ENCODE measurements at places on chromosomes 7 and 10.

GRCh38 chr10:67621834-67622233, 74.2 kb downstream of the CTNNA3 start:
- no peak for DNase-seq

- no peak for DNase-seq
Observed at GRCh38 chr7:71384094-71384493, 252.2 kb downstream of the GALNT17 start.

- no peak for DNase-seq
Observed at GRCh38 chr10:103696094-103696410, 159.3 kb downstream of the SH3PXD2A start.

DNA sequence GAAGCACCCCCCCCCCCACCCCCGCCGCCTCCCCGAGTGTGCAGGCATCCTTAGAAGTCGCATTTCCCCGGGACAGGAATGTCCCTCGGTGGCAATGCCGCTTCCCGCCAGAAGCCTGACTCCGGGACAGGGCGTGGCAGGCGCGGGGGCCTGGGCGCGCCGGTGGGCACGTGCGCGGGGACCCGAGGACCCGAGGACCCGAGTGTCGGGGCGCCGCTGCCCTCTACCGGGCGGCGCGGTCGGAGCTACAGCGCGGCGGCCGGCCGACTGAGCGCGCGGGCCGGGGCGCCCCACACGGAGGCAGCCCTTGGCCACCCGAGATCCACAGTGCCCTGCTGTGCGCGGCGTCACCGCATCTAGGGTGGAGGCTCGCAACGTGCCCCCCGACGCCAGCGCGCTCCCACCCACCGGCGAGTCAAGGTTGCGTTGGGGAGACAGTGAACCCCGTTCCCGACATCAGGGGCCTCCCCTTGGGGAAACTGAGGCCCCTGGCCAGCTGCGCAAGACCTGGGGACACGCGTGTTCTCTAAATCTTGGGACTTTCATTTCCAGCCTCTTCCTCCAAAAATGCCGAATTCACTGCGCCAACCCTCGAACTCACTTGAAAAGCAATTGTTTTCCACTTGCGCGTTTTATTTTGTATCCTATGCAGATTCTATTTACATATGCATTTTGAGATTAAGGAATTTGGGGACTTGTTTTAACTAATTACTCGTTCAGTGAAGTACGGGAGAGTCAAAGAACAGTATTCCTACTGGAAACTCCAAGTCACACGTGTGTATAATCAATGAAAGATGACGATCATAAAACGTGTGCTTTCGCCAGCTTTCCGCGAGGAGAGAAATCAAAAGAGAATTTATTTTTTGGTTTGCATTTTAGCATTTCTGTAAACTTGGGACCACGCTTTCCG, 3.1 kb upstream of the CUX1 start:
- DNase-seq, result peak; percentile 66

DNA sequence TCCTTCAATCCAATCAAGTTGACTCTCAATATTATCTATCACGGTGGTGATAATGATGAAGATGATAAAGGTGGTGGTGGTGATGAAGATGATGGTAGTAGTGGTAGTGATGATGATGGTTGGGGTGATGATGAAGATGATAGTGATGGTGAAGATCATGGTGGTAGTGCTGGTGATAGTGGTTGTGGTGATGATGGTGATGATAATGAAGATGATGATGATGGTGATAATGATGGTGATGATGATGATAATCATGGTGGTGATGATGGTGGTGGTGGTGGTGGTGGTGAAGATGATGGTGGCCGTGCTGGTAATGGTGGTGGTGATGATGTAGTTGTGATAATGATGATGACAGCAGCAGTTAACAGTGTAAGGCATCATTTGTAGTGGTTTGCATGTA, 29.8 kb upstream of the SDK1 start:
- DNase-seq, result no peak

DNA sequence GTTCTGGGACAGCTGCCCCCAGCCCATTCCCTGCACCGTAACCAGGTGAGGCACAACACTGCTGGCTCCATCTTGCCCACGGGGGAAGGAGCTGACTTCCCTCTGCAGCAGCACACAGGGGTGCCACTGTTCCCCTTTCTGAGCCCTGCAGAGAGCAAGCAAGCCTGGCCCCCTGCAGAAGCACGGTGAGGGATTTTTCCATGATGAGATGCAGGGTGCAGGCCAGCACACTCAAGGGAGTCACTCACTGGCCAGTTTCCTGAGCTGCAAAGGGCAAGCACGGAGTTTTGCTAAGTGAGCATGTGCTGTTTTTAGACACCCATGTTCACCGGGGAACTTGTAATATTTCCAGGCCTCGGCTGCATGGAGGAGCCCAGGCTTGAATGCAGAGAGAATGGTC, 176.6 kb downstream of the PIP4K2A start:
- no peak for DNase-seq

DNA sequence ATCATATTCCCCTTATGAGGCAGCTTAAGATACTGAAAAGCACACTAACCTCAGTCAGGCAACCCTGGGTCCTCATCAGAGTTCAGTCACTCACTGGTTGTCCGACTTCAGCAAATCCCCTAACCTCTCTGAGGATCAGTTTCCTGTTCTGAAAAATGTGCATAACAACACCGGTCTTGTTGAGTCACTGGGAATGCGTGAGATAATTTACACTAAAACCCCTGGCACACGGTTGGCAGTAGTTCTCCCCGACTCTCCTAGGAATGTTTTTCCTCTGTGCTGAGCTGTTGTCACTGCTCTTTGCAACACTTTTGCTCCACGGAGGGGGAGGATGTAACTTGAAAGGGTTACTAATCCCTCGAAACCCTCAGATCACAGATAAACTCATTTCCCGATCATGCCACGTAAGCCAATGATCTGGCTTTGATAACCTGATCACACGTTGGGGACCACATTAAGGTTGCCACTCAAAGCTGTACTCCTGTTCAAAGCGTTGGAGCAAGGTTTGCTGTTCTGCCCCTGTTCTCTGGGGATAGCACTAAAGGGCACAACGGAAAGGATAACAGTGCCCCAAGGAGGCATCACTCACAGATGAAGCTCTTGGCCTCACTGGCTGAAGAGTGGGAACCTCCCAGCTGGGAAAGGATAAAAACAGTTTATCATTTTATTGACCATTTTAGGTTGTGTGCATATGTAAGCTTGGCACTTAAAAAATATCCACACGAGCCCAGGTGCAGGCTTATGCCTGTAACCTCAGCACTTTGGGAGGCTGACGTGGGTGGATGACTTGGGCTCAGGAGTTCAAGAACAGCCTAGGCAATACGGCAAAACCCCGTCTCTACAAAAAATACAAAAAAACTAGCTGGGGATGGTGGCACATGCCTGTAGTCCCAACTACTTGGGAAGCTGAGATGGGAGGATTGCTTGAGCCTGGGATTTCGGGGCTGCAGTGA, 5.0 kb upstream of the RBM17 start:
- DNase-seq, result peak; percentile 86

GRCh38 chr7:151384776-151385625, 24.8 kb downstream of the WDR86 start:
- DNase-seq, result no peak

- no peak for DNase-seq
Observed at GRCh38 chr10:109892931-109893330, 30.4 kb downstream of the XPNPEP1 start.

DNA sequence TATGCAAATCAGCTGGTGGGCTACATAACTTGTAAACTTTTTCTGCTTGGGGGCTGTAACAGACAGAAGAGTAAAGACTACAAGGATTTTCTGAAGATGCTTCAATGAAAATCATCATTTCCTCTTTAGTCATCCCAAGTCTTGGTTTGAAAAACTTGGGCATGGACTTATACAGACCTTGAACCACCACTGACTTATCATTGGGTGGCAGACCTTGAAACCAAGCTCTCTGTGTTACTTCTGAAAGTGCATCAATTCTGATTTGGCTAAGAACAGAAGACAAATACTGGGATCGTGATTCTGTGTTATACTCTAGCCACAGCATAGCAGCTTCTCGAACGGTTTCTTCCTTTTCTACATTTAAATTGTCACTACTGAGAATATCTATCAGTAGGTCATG, 21.3 kb downstream of the KBTBD2 start:
- no peak for DNase-seq

GRCh38 chr10:95266674-95267095, 24.1 kb downstream of the PDLIM1 start:
- no peak for DNase-seq

DNA sequence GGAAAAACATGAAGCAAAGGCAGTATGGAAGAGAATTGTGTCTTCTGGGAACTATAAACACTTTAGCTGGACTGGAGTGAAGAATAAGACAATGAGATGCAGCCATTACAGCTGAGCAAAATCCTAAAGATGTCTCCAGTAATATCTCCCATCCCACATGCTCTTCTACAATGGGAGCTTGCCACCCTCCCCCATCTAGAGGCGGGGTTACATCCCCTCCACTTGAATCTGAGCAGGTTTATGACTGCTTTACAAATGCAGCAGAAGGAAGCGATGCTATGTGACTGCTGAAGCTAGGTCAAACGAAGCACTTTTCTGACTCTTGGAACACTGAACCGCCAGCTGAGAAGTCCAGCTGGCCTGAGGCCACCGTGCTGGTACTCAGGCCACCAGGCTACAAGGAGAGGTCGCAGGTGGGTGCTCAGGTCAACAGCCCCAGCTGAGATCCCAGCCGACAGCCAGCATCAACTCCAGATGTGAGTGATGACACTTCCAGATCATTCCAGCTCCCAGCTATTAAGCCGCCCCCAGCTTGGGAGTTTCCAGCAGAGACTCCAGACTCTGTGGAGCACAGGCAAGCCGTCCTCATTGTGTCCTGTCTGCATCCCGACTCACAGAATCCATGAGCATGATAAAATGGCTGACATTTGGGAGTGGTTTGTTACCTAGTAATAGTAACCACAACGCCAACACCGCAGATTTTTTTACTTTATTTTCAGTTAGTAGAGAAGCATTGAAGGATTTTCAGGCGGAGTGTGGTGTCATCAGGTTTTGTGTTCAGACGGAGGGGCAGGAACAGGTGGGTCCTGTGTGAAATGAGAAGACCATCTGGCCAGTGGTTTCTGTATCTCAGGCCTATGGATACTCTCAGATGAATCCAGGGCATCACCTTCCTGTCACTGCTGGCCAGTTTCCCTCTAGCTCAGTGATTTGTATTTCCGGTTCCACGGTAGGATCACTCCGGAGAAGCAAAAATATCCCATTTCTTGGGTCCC, 89.3 kb downstream of the NPY start:
- DNase-seq, result no peak

DNA sequence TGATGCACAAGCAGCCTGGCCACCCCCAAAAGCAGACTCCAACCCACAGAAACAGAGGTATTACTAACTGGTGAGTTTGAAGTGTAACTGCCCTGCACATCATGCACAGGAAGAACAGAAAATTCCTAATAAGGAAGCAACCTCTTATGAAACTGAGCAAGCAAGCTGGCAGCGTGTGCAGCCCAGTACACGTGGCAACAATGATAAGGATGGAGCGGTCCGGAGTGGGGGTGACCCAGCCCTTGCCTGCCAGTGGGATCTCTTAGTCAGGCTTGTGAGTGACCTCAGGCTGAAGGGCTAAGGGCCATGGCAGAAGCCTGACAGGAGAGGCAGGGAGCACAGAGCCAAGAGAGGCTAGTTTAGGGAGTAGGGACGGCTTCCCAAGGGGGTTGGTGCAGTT, 22.1 kb upstream of the AOAH start:
- no peak for DNase-seq

DNA sequence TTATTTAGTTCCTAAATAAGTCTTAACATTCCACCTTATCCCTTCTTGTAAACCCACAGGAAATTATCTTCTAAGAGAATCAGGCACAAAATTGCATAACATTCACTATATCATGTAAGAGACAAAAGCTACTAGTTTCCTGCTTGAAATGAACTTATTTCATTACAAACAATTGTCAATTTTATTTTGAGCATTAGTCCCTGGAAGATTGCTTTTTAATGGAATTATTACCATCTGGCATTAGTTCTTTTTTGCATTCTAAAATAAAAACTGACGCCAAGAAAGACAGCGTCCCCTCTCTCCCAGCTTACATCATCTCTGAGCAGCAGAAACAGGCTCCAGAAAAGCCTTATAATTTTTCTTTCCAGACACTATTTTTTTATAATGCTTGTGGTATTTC, 121.8 kb downstream of the NOC3L start:
- DNase-seq, result no peak

DNA sequence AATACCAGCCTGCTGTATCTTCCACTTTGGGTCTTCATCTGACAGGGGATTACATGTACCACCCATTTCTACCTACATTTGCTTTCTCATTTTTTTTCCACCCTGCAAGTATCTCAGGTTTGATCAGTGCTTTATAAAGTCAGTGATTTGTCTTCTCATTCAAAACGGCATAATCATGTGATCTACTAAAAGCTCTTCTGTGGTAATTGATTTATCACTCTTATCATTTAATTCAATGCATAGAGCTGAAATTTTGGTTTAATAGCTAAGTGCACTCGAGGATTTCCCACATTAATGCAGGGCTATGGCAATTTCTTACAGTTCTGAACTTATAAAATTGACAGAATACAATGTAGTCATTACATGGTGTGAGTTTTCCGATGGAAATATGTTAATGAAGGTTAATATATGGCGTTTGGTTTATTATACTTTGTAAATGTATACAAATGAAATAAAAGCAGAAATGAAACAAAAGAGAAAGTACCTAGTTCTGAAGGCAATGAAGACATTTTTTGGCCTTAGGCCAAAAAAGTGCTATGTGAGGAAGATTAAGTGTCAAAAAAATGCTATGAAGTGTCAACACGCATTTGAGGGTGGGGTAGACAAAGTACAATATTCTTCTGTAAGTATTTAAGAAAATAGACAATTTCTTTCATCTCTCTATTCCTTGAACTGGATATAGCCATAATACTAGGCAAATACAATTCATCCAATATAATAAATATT, 457.3 kb downstream of the ETV1 start:
- no peak for DNase-seq

- DNase-seq, result no peak
Observed at GRCh38 chr7:3078514-3078913, 34.8 kb upstream of the CARD11 start.

DNA sequence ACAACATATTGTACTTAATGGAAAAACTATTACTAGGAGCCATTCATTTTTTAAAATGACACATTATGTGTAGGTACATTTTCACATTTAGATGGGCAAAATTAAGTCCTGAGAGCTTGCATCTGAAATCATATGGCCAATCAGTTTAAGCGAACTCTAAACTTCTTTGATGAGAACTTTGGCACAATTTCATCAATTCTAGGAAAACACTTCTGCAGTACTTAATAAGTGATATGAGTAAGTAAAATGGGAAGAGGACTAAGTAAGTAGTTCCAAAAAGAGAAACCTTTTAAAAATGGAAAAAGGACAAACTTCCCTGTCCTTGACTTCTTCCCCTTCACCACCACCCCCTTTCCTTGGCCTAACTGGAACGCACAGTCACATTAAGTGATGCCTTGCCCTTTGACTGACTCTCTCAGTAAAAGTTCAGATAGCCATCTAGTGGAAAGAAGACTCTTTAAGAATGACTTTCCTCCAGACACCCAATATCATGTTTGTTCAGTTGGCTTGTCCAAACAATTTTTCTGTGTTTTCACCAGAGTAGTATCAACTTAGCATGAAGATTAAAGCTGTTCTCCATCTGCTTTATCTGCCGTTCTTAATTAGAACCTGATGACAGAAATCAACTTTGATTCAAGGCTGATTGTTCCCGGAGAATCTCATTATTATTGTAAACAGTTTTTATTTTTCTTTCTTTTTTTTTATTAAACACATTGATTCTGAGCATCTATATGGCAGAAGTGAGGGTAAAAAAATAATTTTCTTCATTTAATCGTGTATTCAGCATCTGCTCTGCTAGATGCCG, 45.1 kb downstream of the CNNM2 start:
- no peak for DNase-seq

- no peak for DNase-seq
Observed at GRCh38 chr7:13179011-13179582, 491.7 kb downstream of the ARL4A start.
